Stimulated activated CD4-positive, alpha-beta T cell treated with anti-CD3 and anti-CD28 coated beads, Interleukin-2, amount 100 ng/mL, for 48 hours (primary cell): ENCODE measurements at places on chromosomes 6 and 20.

DNA sequence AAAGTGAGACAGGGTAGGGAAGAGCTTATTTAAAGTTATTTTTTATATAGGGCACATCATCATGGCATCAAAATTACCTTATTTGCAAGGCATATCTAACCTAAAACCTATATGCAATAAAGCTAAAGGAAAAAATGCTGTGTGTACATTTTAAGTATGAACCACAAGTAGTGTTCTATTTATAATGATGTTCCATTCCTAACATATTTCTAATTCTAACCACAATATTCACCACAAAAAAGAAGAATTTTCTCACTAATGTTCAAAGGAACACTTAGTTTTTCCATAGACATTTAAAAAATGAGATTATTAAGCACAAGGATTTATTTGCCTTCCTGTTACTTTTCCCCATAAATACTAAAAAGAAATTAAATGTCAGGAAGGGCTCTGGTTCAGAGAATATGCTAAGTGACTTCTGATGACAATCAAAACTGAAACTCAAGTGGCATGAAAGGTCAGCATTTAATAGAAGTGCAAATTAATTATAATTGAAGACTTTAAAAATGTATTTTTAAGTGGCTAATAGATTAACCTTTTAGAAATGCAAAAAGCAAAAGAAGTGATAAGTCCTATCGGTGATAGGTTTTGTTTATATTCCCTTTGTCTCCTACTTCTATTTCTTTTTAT, 25.1 kb downstream of the GPR63 start:
- no peak for DNase-seq

GRCh38 chr20:12644461-12644860, 364.3 kb upstream of the SPTLC3 start:
- no peak for DNase-seq

- no peak for DNase-seq
Observed at GRCh38 chr6:53934023-53934422, 139.2 kb downstream of the LRRC1 start.

- no peak for DNase-seq
Observed at GRCh38 chr20:24870881-24871280, 78.2 kb upstream of the CST7 start.

DNA sequence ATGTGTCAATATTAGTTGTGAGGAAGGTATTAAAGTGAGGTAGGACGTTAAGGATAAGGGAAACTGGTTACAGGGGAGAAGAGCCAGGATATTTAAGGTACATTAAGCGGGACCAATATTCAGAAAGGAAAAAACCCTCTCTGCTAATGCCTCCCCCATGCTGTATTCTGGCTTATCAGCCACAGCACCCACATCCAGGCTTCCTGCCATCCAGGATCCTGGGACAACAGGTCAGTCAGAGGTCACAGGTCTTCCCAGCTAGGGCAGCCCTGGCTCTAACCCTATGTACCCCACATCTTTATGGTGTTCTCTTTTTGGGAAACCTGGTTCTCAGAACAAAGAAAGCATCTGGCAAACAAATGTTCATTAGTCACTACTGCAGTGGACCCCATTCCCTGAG, 5.3 kb downstream of the DDRGK1 start:
- no peak for DNase-seq
